ENCODE measurements at places on chromosomes 1 and 21.

GRCh38 chr1:34398916-34399275, 222.2 kb downstream of the C1orf94 start:
- DNase-seq = no peak

DNA sequence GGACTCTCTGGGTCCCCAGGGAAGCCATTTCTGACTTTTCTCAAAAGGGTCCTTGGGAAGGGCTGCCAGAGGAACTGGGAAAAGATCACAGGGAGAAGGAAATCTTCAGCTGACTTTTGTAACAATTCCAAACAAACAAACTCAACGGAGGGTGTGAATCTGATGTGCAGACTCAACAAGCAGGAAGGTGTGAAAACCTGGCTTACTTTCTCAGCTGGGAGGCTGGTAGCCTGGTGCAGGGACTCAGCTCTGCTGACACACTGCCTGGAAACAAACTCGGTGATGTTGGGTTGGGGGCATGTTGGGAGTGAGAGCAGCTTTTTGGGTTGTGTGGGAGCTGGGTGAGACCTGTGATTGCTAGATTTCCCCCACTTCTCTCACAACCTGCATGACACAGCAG, 10.2 kb upstream of the HSD3B2 start:
- no peak for DNase-seq

DNA sequence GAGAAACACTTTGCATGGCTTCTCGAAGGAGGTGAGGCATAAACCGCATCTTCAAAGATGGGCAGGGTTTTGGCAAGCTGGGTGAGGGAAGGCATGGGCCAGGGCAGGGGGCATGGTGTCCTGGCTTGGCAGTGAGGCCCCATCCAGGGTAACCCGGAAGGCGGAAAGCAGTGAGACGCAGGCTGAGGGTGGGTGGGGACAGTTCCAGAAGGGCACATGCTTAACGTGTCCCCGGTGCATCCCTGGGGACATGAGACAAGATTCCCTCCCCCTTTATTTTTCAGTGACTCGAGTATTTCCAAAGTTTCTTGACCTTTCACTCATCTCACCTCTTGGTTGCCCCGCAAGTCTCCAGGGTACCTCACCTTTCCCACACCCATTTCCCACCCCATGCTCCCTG, 122.8 kb upstream of the SLC25A33 start:
- DNase-seq = no peak

GRCh38 chr21:44952116-44952928, 12.5 kb downstream of the SLX9 start:
- DNase-seq = no peak

GRCh38 chr1:239570878-239571277, 184.5 kb downstream of the CHRM3 start:
- no peak for DNase-seq

DNA sequence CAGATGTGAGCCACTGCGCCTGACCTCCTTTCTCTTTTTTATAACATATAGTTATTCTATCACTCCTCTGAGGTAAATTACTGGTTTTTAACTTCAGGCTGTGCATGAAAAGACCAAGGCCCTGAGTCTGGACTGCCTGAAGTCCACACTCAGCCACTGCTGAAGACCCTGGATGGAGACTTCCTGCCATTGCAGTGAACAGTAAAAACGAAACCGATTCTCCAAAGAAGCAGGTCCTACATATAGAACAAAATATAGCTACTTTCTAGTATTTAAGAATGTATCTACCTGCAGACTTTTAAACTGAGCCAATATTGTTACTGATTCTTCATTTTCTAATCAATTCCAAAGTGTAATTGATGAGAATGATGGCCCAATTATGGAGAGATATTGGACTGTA, 232.8 kb downstream of the CHRM3 start:
- DNase-seq = no peak

GRCh38 chr1:89799495-89799894, 21.3 kb upstream of the LRRC8D start:
- no peak for DNase-seq

All from RWPE1 (cell line).